ENCODE measurements at places on chromosomes 6 and 20.
A peak's percentile ranks its signal among the peaks of the same experiment; 100 is the strongest.

DNA sequence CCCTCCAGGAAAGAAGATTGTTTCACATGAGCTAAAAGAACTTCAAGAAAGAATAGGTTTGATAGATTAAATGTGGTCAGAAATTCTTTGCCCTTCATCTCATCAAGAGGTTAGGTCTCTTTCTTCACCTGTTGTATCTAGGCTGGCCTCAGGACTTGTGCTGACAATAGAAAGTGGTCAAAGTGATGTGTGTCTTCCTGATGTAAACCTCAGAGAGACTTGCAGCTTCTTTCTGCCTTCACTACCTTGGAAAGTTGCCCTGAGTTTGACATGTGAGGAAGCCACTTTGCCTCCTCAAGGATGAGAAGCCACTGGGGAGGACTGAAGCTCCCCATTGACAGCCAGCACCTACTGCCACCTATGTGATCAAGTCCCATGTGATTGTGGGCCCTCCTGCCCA, 46.3 kb downstream of the TBPL1 start:
- DNase-seq, result no peak

- DNase-seq, result no peak
Observed at GRCh38 chr6:5314191-5314865, 53.0 kb downstream of the FARS2 start.

DNA sequence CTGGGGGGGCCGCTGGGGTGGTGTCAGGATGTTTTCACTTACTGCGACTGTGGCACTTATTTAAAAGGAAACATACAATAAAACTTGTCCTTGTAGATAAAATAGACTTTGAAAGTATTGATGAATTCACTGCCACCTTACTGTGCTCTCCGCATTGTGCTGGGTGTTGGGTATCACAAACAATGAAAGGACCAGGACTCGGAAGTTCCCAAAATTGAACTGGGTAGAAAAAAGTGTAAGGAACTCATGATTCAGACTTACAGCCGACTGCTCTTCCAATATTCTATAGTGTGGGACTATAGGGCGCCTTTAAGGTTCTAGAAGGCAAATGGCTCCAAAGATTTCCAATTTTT, 32.1 kb upstream of the ID4 start:
- peak; percentile 7 for DNase-seq

DNA sequence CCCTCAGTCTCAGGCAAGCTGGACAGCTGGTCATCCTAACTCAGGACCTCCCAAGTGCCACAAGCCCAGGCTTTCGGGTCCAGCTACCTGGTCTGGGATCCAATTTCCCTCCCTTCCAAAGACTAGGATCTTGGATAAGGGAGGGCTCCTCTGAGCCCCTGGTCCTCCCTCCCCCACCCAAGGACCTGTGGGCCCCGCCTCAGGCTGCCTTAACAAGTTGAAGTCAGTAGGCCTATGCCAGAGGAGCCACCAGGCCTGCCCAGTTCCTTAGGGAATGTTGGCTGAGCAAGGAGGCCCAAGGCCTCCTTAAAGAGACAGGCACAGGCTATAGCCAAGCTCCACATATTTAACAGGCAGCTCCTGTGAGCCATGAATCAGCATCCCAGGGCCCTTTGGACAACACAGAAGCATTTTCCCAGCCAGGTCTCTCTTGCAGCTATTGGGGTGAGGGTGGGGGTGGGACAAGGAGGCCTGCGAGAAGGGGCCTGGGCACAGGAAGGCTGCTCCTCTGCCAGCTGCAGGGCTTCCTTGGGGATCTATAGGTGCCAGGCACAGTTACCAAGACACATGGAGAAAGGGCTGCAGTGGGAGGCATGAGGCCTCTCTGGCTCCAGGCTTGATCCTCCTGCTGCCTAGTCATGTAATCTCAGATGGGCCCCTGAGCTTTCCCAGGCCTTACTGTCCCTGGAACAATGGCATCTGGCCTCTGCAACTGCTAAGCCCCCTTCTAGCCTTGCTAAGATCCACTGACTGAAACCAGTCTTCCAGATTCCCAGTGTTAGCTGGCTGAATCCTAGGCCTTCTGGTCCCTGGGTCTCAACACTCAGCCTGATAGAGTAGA, 27.4 kb upstream of the NOL4L start:
- no peak for DNase-seq

DNA sequence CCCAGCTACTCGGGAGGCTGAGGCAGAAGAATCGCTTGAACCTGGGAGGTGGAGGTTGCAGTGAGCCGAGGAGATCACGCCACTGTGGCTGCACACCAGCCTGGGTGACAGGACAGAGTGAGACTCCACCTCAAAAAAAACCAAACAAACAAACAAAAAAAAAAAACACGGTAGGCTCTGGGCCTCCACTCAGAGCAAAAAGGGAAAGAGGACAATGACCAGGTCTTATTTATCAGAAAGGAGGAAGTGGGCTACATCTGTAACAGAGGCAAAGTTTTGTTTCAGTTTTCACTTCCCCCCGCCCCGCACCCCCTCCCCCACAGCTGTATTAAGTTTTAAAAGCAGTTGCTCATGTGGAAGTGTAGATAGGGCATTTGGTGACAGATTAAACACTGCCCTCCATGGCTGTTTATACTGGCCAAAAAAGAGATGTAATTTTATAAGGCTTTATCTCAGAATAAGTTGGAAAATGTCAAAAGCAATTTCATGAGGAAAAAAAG, 114.6 kb downstream of the RCAN2 start:
- DNase-seq, result no peak

DNA sequence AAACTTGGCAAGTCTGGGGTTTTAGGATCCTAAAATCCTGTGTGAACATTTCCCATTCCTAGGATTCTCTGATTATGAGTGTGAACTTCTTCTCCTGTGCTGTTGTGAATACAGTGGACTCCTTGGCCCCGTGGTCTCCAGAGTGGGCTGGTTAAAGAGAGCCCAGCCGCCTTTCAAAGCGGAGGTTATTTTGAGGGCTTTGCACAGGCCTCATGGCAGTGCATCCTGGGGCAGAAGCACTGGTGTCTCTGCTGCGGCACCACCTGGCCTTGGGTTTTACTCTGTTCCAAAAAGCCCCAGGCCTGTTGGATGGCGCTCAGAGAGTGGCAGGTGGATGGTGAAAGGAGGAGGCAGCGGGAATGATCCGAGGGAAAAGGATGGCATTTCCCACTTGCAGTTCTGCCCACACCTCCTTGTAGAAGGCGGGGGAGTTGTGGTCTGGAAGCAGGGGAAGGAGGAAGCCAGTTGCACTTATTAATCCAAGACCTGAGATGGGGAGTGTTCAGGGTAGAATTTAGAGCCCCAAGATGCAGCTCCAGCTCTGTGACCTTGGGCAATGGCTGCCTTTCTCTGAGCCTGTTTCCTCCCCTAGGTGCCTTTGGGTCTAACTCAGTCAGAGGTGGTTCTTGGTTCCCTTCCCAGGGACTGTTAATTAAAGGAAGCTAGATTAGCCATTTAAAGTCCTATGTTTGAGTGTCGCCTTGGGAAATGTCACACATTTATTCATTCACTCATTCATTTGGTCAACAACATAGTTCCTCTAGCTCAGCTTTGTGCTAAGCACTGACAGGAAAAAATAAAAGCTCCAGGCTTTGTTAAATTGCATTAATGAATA, 22.4 kb downstream of the MMP24 start:
- no peak for DNase-seq

- no peak for DNase-seq
Observed at GRCh38 chr20:45836841-45837240, 3.2 kb downstream of the SNX21 start.

DNA sequence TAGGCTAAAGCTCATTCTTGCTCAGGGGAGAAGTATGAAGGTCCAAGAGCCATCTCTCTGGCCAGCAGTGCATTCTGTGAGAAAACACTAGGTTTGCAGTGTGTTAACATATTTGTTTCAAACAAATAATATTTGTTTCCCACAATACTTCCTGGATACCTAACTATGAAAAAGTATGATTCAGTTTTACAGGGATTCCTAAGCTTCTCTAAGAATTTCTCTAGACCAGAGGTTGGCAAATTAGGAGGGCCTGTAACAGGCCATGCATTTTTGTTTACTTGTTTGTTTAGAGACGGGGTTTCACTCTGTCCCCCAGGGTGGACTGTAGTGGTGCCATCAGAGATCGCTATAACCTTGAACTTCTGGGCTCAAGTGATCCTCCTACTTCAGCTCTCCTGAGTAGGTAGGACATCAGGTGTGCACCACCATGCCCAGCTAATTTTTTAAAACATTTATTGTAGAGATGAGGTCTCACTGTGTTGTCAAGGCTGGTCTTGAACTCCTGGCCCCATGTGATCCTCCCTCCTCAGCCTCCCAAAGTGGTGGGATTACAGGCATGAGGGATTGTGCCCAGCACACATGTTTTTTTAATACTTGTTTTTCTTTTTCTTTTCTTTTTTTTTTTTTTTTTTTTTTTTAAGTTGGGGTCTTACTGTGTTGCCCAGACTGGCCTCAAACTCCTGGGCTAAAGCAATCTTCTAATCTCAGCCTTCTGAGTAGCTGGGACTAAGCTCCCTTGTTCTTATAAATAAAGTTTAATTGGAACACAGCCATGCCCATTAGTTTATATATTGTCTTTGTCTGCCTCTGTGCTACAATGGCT, 71.7 kb downstream of the ADGRG6 start:
- no peak for DNase-seq

GRCh38 chr6:126110512-126111270, 124.4 kb downstream of the TRMT11 start:
- DNase-seq, result no peak

- peak; percentile 60 for DNase-seq
Observed at GRCh38 chr20:49345524-49345923, 67.7 kb upstream of the ZNFX1 start.

DNA sequence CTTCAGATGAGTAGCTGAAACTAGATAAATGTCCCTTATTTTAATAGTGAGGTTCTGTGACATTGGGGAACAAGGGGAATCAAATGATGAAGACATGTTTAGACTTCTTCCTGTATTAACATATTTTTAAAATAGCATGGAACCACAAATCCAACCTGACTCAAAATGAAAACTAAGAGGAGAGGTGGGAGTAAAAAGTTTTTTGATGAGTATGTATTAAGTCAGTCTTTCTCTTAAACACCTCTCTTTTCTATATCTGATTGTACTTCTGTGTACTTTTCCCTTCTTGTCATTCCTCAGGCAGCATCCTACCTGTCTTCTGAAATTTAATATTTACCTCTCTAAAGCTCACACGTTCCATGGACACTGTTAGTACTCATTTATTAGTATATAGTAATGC, 8.7 kb upstream of the SDHAF4 start:
- no peak for DNase-seq

DNA sequence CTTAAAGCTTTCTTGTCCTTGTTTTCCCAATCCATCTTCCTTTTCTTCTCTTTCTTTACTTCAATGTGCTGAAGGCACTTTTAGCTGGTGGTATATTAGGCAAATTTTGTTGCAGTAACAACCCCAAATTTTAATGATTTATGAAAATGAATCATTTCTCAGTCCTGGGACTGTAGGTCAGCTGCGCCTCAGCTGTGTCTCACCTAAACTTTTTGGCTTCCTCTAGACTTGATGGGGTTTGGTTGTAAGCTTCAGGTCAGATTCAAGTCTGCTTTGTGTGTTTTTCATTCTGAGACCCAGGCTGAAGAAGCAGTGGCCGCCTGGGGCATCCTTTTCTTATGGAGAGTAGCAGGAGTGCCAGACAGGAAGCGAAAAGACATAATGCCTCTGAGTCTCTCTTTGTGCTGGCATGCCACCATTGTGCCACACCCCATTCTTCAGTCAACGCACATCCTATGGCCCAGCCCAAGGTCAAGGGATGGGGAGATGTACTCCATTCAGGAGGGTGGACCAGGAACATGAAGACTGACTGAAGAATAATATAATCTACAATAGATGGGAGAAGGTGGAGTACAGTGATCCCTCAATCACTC, 28.9 kb upstream of the CD83 start:
- no peak for DNase-seq

DNA sequence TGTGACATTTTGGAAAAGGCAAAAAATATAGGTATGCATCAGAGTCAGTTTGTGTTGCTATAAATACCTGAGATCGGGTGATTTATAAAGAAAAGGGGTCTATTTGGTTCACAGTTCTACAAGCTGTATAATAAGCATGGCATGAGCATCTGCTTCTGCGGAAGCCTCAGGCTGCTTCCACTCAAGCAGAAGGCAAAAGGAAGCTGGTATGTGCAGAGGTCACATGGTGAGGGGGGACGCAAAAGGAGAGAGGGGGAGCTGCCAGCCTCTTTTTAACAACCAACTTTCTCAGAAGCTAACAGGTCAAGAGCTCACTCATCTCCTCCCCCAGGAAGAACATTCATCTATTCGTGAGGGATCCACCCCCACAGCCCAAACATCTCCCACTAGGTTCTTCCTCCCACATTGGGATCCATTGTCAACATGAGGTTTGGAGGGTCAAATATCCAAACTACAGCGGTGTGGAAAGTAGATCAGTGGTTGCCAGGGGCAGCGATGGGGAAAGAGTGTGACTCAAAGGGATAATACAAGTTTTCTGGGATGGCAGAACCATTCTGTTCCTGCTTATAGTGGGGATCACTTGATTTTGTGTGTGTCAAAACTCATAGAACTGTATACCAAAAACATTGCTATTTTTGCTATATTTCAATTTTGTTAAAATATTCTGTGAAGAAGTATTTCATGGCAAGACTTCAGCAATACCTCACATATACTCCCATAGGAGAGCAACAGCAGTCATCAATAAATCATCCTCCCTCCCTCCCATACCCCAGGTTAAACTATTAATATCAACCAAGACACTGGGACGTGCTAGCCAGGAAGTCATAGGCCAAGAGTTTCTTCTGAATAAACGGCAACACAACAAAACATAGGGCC, 9.9 kb upstream of the FAM50B start:
- no peak for DNase-seq

GRCh38 chr6:41705996-41706835, 29.2 kb downstream of the TFEB start:
- DNase-seq, result no peak

GRCh38 chr20:41697861-41698559, 79.8 kb upstream of the CHD6 start:
- DNase-seq, result no peak

GRCh38 chr20:2752567-2753460, 47.6 kb downstream of the CPXM1 start:
- DNase-seq, result no peak

GRCh38 chr20:25864326-25864962, 167.8 kb upstream of the ZNF337 start:
- DNase-seq, result no peak

DNA sequence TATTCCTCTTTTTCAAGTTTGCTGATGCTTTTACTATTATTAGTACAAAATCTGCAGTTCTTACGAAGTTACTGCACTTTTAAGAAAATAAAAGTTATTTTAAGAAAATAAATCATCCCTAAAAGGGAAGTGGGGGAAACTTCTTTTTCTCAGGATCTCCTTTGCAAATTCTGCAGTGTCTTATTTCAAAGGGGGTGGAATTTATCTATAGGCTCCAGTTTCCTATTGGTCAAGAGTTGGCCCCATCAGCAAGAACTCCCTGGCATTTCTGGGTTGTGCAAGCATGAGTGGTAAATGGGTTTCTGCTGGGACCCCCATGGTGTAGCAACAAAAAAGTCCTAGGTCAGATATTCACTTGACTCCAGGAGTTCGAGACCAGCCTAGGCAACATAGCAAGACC, 136.3 kb upstream of the PRDM1 start:
- no peak for DNase-seq

GRCh38 chr6:90534337-90535025, 52.4 kb downstream of the MAP3K7 start:
- no peak for DNase-seq
